ENCODE measurements at places on chromosomes 3 and 15.

DNA sequence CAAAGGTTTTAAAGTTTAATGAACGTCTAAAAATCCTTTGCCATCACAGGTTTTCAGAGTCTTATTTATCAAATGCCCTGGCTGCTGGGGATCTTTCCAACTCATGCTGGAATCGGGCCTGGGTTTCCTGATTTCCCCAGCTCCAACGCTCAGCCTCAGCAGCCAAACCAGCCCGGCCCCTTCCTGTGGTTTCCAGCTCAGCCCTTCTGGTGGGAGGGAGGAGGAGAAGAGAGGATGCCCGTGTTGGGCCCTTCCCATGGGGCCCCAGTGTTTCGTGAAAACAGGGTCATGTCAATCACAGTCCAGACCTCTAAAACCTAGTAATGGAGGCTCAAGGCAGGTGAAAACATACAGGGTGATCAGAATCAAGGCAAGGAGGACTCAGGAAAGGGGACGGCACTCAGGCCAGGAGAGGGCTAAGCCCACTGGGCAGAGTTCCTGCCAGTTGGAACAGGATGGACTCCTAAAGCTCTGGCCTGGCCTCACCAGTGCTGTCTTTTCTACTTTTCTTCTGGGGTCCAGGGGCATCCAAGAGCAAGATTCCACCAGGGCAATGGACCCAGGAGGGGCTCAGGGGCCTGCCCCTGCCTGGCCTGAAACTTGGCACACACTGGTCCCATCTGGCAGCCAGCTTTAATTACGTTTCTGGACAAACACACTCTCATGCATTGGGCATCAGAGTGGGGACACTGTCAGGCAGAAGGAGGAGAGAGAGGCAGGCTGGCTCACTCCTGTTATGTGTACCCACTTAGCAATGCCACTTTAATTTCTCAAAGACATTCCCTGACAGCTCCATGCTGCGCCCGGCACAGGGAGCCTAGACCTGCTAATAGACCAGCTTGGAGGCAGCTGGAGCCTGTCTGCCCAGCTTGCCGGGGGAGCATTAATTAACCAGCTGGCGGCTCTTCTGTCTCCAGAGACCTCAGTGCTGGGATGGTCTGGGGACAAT, 194.6 kb downstream of the FAM43A start:
- peak; percentile 70 for DNase-seq

DNA sequence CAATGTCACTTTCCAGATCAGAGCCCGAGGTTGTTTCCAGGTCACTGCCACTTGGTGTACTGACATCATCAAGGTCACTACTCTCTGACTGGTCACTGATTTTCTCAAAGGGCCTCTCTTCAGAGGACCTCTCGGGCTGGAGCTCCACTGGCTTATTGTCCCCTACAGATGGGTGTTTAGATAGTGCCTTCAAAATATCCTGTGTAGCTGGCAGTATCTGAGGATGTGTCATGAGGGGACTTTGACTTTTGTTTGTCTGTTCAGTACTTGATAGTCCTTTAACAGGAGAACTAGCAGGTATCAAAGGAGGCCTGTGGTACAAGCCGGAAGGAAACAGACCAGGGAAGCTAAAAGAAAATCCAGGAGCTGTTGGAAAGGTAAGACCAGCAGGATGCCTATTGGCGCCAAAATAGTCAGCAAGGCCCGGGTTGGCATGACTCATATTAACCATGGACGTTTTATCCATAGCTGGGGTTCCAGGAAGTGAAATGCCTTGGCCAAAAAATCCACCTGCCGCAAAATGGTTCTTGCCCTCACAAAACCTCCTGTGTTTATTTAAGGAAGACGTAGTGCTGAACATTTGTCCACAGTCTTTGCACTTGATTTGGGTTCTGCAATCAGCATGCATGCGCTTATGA, 547.3 kb downstream of the MECOM start:
- DNase-seq, result no peak

GRCh38 chr15:58016581-58017175, 48.8 kb downstream of the ALDH1A2 start:
- peak; percentile 9 for DNase-seq

DNA sequence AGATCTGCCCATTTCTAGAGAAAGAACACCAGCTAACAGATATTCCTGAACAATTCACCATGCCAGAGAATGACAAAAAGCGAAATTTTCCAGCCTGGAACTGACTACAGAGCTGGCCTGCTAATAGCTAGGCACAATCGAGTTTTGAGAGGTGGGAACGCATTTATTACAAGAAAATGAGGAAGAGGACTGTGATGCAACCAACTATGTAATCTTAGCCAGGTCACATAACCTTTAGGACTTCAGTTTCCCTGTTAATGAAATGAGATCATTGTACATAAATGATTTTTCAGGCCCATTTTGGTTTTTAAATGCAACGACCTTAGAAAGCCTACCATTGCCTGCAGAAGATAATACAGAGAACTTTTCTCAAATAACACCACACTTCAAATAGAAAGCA, 72.1 kb upstream of the SETMAR start:
- no peak for DNase-seq

DNA sequence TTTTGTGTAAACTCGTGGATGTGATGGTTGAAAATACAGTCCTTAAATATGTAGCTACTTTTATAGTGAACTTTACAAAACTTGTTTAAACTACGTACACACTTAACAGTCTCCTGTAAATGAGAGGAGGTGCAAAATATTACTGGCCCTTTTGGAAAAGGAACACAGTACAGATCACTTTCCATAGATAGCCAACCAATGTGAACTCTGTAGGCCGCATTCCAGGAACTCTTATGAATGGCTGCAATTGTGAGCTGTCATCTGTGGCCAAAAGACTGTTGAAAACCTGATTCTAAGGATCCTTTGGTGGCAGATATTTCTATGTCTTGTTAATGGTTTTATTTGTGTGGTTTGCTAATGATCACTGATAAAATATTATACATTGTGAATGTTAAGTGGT, 6.2 kb downstream of the TSC22D2 start:
- peak; percentile 83 for DNase-seq

- DNase-seq, result peak; percentile 56
Measured at GRCh38 chr3:71753701-71754609, at the start of gene GPR27. TSS of gene GPR27 (plus strand) at chr3:71753855. CDS start at chr3:71754050, 195 bp downstream.

DNA sequence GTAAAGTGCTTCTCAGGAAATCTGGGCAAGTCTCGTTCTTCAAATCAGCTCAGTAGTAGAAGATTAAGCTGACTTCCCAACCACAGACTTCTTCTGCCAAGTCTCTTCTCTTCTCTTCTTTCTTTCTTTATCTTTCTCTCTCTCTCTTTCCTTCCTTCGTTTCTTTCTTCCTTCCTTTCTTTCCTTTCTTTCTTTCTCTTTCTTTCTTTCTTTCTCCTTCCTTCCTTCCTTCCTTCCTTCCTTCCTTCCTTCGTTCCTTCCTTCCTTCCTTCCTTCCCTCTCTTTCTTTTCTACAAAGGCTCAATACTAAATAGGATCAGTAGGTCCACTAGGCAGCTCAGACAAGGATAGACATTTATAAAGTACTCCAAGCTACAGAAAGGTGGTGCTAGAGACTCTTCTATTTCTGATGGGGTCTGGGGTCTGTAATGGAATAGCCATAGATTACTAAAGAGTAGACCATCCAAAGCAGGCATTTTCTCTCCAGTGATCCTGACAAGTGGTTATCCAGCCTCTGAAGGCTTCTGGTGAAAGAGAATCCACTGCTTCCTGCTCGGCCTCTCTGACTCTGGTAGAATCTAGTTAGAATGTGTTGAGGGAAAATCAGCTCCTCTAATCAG, 100.8 kb downstream of the TPRG1 start:
- DNase-seq, result peak; percentile 22

- no peak for DNase-seq
Measured at GRCh38 chr3:180283251-180283650, 246.5 kb upstream of the PEX5L start.

- peak; percentile 90 for DNase-seq
Measured at GRCh38 chr3:30544812-30545211, 61.6 kb upstream of the TGFBR2 start.

DNA sequence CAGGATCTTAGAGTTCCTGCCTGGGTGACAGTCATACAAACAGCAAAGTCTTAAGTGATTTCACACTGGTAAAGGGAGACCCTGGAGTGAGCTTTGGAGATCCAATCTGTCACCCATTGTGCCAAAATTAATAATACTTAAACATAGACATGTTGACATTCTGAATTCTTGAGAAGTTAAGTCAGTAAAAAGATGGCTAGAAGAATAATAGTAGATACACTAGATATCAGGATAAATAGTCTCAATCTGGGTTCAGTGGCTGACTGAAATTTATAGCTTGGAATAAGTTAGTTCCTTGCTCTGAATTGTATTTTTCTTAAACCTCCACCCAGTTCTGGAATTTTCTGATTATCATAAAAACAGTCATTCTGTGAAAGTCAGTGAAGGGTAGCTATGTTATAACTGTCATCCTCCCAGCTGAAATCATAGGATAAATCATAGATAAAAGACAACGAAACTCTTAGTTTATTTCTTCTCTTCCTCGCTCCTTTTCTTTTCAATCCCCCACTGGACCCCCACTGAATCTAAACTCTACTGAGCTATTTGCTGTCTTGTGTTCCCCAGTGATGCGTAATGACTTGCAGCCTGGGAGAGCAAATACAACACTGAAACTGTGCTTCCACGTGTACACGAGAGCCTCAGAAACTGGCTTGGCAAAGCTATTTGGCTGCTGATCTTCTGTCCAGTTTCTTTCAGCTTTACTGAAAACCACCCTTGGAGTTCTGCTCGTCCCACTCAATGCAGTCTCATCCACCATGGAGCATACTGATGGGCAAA, 175.4 kb upstream of the TP63 start:
- DNase-seq, result no peak

- DNase-seq, result peak; percentile 70
Measured at GRCh38 chr15:74540161-74540760, 759 bp upstream of the ARID3B start.

GRCh38 chr3:188082031-188082430, 71.9 kb upstream of the LPP start:
- peak; percentile 53 for DNase-seq

- no peak for DNase-seq
Measured at GRCh38 chr3:29265509-29266072, 15.3 kb upstream of the RBMS3 start.

GRCh38 chr3:15578289-15578867, 23.0 kb downstream of the HACL1 start:
- DNase-seq, result peak; percentile 27

- peak; percentile 96 for DNase-seq
Measured at GRCh38 chr15:48940508-48940907, 23.2 kb downstream of the SHC4 start.

DNA sequence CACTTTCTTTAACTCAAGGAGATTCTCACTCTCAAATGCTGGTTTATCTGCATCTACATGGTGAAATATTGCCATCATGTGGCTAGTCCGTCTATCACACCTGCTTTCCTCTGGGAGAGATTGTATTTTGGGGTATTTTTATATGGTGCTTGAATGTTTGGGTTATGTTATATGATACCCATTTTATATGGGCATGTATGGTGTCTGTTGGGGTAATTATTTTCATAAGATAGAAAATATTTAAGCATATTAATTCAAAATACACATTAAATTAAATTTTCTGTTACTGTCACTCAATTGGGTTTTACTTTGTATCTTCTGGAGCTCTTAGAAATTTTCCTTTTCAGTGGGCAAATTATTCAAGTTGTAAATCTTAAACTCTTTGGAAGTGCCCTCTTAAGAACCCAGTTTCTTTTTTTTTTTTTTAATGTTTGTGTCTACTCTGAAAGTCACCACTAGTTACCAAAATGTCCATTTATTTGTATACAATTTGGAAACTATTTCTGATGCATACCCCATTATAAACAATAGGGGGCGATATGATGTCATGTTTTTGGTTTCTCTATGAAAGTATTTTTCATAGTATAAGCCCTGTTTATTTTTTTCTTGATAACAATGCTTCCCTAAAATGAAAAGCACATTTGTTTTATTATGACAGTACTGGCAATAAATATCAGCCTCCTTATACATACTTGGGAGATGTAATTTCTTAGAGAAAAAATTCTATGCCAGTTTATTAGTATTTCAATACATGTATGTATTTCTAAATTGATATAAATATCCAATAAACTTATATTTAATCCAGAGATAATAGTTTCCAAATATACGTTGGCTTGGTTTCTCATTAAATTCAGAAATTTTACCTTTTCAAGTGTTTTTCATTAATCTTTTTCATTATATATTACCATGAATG, 36.1 kb upstream of the PLSCR5 start:
- DNase-seq, result peak; percentile 61

- DNase-seq, result no peak
Measured at GRCh38 chr3:186511245-186511644, 32.9 kb downstream of the CRYGS start.

DNA sequence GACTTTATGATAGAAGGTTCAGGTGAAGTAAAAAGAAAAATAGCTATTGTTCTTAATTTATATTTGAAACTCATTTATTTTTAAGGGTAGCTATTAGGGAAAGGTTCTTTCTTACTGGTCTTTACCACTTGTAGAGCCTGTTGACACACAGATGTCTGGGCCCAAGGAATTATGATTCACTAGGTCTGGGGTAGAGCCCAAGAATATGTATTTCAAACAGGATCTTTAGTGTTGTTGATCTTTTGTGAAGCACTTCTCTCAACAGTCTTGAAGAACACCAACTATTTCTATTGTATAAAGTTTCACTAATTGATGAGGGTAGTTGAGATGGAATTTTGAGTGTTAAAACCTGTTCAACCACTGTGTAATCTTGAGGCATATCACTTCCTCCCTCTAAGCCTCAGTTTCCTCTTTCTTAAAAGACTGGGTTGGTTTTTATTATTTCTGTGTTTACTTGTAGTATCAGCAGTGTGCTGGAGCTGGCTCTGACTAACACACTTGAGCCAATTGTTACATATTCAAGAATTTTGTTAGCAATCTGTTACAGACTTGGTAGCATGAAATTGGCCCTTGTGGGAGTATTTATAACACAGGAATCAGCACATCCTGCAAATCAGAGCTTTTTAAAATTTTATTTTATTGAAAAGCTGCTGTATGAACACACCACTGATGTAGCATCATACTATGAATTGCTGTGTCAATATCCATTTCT, 155.9 kb downstream of the RBMS3 start:
- DNase-seq, result peak; percentile 14

DNA sequence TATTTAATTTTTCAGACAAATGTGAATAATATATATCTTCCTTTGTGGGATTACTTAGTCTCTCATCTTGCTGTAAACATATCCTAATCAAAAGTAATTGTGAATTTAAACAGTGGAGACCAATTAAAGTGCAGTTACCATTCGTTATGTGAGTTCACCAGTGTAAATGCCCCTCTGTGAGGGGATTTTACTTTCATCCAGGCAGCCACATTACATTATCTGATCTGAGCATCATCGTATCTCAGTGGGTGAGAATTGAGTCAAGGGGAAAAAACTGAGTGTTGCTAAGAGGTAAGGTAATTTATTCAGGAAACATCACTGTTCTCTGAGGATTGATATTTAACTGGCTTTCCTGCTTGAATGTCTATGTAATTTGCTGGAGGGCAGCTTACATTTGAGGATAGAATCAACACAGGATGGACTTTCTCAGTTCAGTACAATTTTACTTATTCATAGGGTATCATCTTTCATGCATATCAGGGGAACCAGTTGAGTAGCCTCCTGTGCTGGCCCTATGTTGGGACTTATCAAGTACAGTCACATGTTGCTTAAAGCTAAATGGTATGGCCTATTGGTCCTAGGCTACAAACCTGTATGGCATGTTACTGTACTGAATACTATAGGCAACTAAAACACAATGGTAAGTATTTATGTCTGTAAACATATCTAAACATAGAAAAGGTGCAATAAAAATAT, 219.7 kb downstream of the CD47 start:
- no peak for DNase-seq

- DNase-seq, result peak; percentile 15
Measured at GRCh38 chr3:144185276-144185675, 213.7 kb downstream of the DIPK2A start.
